ENCODE measurements at places on chromosomes 5 and 9. TPM values are rescaled to one million over a fixed set of nuclear protein-coding genes. Genes with fewer than 3 reads are reported as not detected.

PCDHB12 gene
- total RNA-seq: not detected

IGFBPL1 gene
- 3.1 TPM for total RNA-seq

PCDHB5 gene
- total RNA-seq: 1.9 TPM

SPATA31E1 gene
- not detected for total RNA-seq

CTNND2 gene
- total RNA-seq: not detected

PRELID2 gene
- total RNA-seq: 7.0 TPM

PCDHGC3 gene
- 6.3 TPM for total RNA-seq

IDNK gene
- 6.5 TPM for total RNA-seq

SLC12A2 gene
- 11.3 TPM for total RNA-seq

SEPTIN8 gene
- total RNA-seq: 21.3 TPM

BAG1 gene
- total RNA-seq: 139 TPM

DPM2 gene
- 50.2 TPM for total RNA-seq

ANXA2R gene
- 2.3 TPM for total RNA-seq

TNFAIP8 gene
- 30.3 TPM for total RNA-seq

PCDHB7 gene
- not detected for total RNA-seq

CAPSL gene
- total RNA-seq: not detected

PDCD1LG2 gene
- total RNA-seq: 0.39 TPM
